ENCODE measurements at places on chromosomes 5 and 9.

- DNase-seq, result no peak
Observed at GRCh38 chr9:92754091-92754745, 10.4 kb downstream of the BICD2 start.

- peak; percentile 71 for DNase-seq
Observed at GRCh38 chr9:110832926-110833325, 164.3 kb downstream of the MUSK start.

DNA sequence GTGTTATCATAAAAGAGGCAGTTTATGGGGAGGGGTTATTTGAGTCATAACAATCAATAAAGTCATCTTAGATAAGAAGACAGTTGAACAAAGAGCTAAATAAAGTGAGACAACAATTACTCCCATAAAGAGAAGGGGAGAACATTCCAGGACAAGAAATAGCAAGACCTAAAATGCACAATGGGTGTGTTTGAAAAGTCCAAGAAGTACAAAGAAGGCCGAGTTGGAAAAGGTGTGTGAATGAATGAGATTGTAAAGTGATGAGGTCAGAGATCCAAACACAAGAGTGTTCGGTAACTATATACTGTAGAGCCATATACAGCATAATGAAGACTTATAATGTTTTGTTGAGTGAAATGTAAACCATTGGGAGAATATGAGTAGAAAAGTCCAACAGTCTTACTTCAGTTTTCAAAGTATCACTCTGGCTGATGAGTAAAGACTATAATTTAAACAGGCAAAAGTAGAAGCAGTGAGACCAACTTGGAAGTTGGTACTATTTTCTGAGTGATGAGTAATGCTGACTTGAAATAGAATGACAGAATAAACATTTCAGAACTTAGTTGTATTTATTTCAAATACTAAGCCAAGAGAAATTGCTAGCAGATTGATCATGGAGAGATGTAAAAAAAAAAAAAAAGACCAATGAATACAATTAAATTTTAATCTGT lies 868.7 kb upstream of the CDH9 start:
- peak; percentile 63 for DNase-seq

DNA sequence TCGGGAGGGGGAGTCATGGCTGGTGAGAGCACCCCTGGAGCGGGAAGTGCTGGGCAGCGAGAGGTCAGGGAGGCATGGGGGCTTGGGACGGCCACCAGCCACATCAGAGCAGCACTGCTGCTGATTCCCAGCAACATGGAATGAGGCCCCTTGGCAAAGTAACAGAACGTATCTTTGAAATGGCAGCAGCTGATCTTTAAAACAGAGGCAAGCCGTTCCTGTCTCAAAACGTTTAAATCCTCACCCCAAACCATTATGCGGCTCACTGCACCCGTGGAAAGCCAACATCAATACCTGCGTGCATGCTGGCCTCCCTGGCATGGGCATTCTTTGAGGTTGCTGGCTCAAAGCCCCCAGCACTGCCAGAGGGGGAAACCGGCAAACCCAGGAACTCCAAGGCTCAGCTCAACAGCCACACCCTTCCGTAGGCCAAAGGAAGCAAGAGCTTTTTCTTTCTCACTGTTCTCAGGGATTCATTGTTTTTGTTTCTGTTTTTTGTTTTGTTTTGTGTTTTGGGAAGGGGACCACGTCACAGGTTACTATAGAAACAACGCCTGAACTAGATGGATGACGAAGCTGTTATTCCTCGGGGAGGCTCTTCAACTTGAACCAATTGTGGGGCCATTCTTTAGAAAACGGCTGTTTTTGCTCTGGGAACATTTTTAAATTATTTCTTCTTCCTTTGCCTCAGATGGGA lies 28.1 kb upstream of the OBP2B start:
- no peak for DNase-seq

- no peak for DNase-seq
Observed at GRCh38 chr9:7827792-7828191, 28.2 kb upstream of the DMAC1 start.

- DNase-seq, result no peak
Observed at GRCh38 chr5:139399501-139400121, 4.3 kb downstream of the SPATA24 start.

DNA sequence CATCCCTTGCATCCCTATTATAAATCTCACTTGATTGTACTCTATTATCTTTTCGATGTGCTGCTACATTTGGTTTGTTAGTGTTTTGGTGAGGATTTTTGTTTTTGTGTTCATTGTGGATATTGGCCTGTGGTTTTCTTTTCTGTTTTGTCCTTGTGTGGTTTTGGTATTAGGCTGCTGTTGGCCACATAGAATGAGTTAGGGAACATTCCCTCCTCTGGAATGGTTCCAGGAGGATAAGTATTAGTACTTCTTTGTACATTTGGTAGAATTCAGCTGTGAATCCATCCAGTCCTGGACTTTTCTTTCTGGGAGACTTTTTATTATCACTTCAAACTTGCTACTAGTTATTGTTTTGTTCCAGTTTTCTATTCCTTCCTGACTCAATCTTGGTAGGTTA lies 287.2 kb downstream of the CWC27 start:
- no peak for DNase-seq

DNA sequence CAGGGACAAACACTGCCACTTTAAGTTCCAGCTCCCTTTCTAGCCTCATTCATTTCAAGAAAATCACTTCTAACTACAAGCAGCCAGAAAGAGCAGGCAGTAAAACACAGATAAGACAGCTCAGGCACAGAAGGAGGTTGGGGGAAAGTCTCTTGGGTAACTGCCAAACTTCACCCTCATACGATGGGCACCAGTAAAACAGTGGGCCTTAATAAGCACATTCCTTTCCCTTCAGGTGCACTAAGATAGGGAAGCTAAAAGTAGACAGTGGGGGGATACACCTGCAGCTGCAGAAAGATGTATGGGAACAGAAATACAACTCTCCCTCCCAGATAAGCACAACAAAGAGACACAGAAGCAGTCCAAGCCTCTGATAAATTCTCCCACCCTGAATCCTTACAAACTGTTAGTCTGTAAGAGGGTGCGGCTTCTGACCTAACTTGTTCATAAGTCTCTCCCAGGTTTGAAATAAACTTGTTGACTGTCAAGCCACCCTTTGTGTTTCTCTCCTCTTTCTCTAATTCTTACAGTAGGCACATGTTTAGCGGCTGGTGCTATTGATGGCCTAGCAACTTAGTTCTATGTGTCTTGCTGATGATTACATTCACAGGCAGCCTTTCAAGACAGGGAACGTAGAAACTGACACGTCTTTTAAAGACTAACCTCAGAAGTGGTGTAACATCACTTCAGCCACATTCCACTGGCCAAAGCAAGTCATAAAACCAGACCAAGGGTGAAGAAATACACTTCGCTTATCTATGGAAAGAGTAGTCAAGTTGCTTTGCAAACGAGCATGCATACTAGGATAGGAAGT lies 6.8 kb upstream of the CKS2 start:
- no peak for DNase-seq

DNA sequence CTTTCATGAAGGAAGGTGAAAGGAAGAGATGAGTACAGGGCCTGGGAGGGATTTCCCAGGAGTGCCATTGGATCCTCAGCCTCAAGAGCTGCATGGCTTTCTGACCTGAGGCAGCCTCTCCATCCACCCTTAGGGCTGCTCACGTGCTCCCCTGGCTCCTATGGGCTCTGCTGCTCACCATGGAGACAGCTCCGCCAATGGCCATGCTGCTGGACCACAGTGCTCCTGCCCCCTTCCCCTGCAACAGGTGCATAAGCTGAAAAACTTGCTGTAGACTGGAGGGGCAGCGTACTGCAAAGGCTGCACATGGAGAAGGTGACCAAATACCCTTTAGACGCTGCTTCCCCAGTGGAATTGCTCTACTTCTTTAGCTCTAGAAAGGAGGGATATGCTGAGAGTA lies 112.7 kb upstream of the PANK3 start:
- no peak for DNase-seq

DNA sequence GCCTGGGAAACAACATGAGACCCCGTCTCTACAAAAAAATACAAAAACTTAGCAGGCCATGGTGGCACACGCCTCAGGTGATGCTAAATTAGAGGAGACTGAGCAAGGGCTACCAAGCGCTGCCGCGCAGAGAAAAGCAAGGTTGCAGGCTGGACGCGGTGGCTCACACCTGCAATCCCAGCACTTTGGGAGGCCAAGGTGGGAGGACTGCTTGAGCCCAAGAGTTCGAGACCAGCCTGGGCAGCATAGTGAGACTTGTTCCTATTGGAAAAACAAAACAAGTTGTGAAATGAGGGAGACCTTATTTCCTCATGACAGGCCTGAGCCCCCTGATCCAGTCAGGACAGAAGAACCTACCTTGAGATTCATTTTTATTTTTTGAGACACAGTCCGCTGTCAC lies 11.5 kb downstream of the RNF44 start:
- no peak for DNase-seq

- DNase-seq, result peak; percentile 44
Observed at GRCh38 chr5:53480416-53481158, at the start of gene FST. Gene FST (plus strand): TSS chr5:53480629. CDS start chr5:53480792, 163 bp downstream.

DNA sequence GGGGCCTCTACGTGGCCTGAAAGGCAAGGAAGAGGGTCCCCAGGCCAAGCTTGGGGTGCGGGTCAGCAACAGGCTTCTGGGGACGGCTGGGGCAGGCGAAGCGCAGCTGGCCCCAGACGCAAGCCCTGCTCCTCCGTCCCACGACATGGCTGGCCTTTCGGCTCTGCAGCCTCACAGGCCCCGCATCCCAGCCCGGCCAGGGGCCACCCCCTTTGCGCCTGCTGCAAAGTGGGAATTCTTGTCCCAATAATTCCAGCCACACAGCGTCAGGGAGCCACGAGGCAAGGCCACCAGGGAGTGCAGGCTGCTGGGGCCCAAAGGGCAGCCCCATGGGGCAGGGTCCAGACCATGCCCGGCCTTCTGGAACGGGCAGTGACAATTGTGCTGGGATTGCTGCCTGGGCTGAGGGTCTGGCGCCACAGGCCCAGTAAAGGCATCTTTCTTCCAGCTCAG lies 1.1 kb upstream of the ENTPD2 start:
- DNase-seq, result no peak

GRCh38 chr5:15431923-15432322 lies 68.1 kb upstream of the FBXL7 start:
- DNase-seq, result no peak

DNA sequence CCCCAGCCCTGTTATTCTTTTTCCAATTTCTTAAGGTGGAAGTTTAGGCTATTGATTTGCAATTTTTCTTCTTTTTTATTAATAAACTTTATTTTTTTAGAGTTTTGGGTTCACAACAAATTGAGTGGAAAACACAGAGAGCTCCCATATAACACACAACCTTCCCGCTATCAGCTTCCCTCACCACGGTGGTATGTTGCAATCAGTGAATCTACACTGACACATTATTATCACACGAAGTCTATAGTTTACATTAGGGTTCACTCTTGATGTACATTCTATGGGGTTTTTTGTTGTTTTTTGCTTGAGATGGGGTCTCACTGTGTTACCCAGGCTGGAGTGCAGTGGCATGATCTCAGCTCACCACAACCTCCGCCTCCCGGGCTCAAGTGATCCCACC lies 4.8 kb upstream of the NFX1 start:
- no peak for DNase-seq

DNA sequence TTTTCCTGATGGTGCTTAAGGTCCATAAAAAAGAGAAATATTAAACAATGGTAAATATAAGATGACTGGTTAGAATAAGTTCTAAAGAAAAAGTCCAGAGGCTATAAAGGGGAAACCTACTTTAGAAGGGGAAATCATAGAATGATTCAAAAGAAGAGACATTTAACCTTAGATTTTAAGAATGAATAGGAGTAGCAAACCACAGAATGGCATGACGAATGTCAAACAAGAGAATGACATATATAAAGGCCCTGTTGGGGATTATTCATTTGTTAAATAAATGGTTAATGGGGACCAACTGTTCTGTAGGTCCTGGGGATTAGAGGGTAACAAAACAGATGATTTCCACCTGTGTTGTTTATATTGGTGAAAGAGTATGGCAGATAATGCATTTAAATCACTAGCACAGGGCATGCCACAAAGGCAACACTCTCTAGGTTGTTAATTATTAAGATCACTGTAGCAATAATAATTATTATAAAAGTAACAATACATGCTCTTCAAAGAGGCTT lies 495.2 kb upstream of the GRIA1 start:
- DNase-seq, result no peak

DNA sequence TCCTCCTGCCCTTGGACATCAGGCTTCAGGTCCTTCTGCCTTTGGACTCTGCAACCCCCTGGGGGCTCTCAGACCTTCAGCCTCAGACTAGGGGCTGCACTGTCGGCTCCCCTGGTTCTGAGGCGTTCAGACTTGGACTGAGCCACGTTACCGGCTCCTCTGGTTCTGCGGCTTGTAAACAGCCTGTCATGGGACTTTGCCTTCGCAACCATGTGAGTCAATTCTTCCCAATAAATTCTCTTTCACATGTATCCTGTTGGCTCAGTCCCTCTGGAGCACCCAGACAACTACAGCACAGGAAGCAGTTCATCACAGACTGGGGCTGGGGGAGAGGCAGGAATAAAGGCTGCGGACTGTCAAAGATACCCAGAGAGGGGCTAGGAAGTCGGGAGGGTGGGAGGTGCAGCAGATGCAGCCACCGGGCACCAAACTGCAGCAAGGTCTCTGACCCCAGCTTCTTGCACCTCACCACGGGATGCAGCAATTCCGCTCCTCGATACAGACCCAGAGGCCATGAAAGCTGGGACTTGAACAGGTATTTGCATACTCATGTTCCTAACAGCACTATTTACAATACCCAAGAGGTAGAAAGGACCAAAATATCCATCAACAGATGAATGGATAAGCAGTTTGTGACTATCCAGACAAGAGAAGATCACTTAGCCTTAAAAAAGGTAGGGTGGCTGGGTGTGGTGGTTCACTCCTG lies 100.8 kb downstream of the COL23A1 start:
- no peak for DNase-seq

- no peak for DNase-seq
Observed at GRCh38 chr9:83154821-83155220, 91.9 kb upstream of the RASEF start.

- DNase-seq, result peak; percentile 71
Observed at GRCh38 chr9:127568971-127569885, 42.8 kb upstream of the STXBP1 start.

- no peak for DNase-seq
Observed at GRCh38 chr9:17578911-17579793, at the start of gene SH3GL2. Gene SH3GL2 (plus strand): TSS chr9:17579066.

GRCh38 chr5:102713278-102713677 lies 41.8 kb upstream of the PAM start:
- no peak for DNase-seq

- DNase-seq, result no peak
Observed at GRCh38 chr9:33750307-33750838, 45.0 kb upstream of the PRSS3 start.

- DNase-seq, result peak; percentile 39
Observed at GRCh38 chr5:76175051-76175666, 92.0 kb downstream of the SV2C start.

GRCh38 chr5:107282061-107282460 lies 388.7 kb downstream of the EFNA5 start:
- DNase-seq, result peak; percentile 26

- peak; percentile 61 for DNase-seq
Observed at GRCh38 chr5:54460181-54460919, 4.9 kb downstream of the HSPB3 start.

- peak; percentile 46 for DNase-seq
Observed at GRCh38 chr9:136686794-136687711, at the start of gene AGPAT2. Gene AGPAT2 (minus strand): TSS chr9:136687457. CDS start chr9:136687357, 100 bp downstream.

- DNase-seq, result no peak
Observed at GRCh38 chr5:176527246-176528222, 9.7 kb downstream of the RNF44 start.

GRCh38 chr5:160269017-160269416 lies 39.7 kb downstream of the FABP6 start:
- DNase-seq, result no peak

- DNase-seq, result no peak
Observed at GRCh38 chr9:7259544-7260241, 501.9 kb downstream of the KDM4C start.

GRCh38 chr5:1380910-1381309 lies 36.0 kb upstream of the CLPTM1L start:
- no peak for DNase-seq

- DNase-seq, result no peak
Observed at GRCh38 chr5:141874262-141874964, 3.8 kb downstream of the PCDH1 start.

Data from HCEC 1CT (cell line).